ENCODE measurements at places on chromosomes 13 and 19.

- DNase-seq, result no peak
Observed at GRCh38 chr13:21336609-21337349, 122.3 kb downstream of the ZDHHC20 start.

- DNase-seq, result no peak
Observed at GRCh38 chr13:112447306-112447705, 71.2 kb downstream of the SPACA7 start.

- DNase-seq, result no peak
Observed at GRCh38 chr19:16470911-16471811, 609 bp downstream of the EPS15L1 start.

DNA sequence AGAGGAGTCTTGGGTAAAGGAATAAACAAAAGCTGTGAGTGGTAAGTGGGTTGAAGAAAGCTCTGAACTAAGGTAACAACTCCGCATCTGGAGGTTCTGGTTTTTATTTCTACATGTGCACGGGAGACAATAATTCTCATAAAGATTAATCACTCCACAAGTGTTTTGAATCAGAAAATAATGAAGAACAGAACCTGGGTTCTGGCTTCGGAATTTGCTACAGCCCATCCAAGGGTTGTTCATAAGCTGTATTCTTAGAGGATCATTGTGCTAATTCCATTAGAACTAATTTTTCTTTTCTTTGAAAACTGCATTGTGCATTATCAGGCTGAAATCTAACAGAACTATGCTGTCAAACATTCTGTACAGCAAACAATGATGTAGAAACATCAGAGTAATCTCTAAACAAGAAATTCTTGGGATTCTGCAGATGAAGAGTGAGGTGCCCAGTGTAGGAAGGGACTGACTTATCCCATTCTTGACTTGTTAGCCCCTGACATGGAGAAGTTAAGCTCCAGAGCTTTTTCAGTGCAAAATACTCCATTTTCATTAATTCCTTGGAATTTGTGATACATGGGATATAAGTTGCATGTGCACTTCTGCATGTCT, 368.2 kb downstream of the COG6 start:
- DNase-seq, result no peak

DNA sequence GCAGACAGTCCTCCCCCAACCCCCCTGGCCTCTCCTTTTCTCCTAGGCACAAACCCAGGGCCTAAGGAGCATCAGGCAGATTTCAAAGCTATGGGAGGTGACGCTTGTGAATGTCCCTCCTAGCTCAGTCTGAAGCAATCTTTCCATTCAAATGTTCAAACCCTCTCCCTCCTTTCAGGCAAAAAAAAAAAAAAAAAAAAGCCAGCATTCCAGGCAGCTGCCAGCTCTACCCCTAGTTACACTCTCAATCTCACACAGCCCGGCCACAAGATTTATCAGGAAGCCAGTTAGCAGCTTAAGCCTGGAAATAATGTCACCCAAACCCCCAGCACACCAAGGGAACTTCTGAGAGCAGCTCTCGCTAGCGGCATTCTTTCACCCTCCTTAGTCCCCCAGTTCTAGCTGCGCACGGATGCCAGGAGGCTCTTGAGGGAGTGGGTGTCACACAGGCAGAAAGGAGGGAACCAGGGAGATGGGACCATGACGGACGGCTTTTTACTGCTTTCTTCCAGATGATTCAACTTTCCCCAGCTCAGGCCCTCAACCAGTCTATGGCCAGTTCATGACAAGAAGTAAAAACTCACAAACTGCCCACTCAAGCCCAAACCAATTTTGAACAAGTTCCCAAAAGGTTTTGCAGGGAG, 6.3 kb downstream of the SH3GL1 start:
- DNase-seq, result no peak
